Stimulated activated CD4-positive, alpha-beta T cell treated with anti-CD3 and anti-CD28 coated beads, TNF-alpha, amount 100 ng/mL, for 4 hours (primary cell): ENCODE measurements at places on chromosomes 6 and 20.

GRCh38 chr6:130720076-130720715, 107.0 kb upstream of the SMLR1 start:
- no peak for DNase-seq

- DNase-seq = no peak
These were observed 278.8 kb upstream of the IMPG1 start for GRCh38 chr6:76351275-76351674.

DNA sequence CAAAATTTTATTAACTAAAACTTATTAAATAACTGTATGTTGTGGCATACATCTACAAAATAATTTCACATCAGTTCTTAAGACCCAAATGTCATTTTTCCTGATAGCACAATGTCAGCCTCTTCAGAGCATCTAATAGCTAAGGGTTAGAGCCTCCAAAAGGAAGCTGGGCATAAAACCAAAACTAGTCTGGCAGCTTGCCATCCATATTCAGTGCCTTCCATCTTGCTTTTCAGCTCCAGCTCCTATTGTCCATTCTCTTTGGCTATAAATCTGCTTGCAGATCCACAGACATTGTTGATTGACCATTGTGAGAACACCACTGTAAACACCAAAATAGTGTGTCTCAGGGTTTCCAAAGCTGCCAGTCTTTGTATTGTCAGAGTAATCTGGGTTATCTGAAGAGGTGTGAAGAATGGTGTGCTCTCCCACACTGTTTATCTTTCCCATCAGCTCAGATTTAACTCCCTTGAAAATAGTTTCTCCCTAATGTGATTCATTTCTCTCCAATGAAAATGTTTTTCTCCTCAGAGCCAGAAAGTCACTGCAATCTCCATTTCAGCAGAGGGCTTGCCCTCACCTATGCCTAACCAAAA, 154.8 kb upstream of the KCNQ5 start:
- no peak for DNase-seq

- no peak for DNase-seq
These were observed 800.4 kb downstream of the KIF16B start for GRCh38 chr20:15772826-15773225.

GRCh38 chr6:105318660-105319059, 84.2 kb downstream of the PREP start:
- no peak for DNase-seq

GRCh38 chr6:161533266-161533665, 259.4 kb upstream of the AGPAT4 start:
- no peak for DNase-seq

- DNase-seq = no peak
These were observed 131.5 kb downstream of the TAF4 start for GRCh38 chr20:61933951-61934715.

GRCh38 chr20:49965781-49966305, 16.9 kb upstream of the SNAI1 start:
- no peak for DNase-seq

DNA sequence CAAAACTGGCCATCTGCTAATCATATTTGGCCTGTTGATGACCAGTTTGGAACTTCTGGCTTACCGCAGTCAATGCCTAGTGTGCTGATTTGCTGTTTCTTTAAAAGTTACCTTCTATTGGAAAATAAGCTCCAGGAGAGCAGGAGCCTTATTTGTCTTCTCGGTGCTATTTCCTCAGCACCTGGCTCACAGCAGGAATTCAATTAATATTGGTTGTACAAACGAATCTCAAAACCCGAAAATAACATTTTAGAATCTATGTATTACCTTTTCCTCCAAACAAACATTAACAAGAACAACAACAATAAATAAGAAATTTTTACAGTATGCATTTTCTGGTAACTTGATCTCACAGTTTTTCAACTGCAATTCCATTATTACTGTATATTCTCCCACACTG, 1080.7 kb upstream of the MAP3K7 start:
- DNase-seq = no peak

GRCh38 chr6:106511288-106512047, 117.8 kb downstream of the RTN4IP1 start:
- DNase-seq = no peak

- DNase-seq = no peak
These were observed 13.6 kb upstream of the GPRC6A start for GRCh38 chr6:116842459-116842858.

- no peak for DNase-seq
These were observed 160.4 kb downstream of the RALGAPA2 start for GRCh38 chr20:20552076-20552475.

DNA sequence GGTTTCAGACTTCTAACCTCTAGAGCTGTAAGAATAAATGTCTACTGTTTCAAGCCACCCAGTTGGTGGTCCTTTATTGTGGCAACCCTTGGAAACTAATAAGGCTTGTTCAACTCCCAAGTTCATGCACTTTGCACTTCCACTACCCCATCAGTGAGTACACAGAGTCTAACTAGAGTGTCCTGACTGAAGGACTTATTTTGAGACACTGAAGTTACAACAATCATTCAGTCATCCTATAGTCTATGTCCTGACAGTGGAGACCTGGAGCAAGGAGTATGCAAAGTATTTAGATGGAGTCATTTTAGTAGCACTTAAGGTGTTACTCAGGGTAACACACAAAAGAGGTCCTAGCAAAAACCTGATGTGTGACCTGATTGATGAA, 62.6 kb downstream of the VGLL2 start:
- no peak for DNase-seq

GRCh38 chr6:105256619-105257018, 76.8 kb upstream of the POPDC3 start:
- DNase-seq = no peak

DNA sequence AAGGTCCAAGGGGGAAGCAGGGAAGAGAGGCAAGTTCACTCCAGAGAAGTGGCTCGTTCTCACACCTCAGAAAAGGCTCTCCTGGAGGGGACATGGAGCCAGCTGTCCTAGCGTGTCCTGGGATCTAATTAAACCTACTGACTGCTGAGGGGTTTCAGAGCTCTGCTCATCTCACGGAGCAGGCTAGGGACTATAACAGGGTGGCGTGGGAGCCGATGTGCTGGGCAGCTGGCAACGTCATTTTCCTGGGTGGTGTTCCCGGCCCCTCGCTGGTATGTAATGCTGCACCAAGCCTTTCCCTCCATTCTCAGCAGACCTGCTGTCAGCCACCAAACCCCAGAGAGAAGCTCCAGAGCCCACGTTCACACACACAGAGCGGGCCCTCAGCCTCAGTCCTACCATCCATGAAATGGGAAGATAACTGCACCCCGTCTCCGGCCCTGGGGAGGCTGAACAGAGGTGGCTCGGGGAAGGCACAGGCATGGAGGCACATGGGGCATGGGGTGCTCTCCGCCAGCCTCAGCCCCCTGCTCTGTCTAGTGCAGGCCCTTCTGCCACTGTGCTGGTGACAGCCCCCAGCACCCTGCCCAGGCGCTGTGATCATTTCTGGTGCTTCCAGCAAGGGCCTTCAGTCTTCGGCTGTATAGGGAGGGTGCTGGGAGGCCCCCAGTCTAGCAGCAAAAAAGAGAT, 1.9 kb downstream of the CST7 start:
- DNase-seq = no peak

- DNase-seq = no peak
These were observed 526.5 kb downstream of the NKAIN2 start for GRCh38 chr6:124330197-124330596.

- no peak for DNase-seq
These were observed 103.4 kb downstream of the HIVEP1 start for GRCh38 chr6:12115492-12115891.

DNA sequence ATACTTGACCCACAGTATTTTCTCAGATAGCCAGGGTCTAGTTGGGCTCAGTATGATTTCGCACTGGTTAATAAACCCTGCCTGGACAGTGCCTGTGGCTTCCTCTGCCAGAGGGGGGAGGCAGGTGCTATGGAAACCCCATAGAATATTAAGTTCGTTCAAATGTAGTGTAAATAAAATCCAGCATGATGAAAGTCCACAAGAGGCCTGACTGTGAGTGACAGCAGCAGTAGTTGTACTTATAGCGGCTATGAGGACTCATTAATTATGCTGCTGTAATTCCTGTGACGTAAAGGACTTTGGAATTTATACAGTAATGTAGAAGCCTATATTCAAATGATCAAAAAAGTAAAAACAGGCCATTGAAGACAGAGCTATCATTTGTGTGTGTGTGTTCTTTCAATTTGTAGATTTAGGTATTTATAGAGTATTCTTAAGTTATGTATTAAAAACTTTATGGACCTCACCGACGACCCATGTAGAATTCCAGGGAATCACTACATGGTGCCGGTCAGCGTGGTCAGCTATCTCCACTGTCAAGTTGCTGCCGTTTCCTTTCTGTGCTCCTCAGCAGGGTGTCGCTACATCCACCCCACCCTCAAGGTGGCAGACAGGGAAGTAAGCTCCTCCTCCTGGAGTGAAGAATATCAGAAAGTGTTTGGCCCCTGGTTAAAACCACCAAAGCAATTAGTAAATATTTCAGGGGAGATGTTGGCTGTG, 10.0 kb downstream of the PYGB start:
- DNase-seq = no peak

DNA sequence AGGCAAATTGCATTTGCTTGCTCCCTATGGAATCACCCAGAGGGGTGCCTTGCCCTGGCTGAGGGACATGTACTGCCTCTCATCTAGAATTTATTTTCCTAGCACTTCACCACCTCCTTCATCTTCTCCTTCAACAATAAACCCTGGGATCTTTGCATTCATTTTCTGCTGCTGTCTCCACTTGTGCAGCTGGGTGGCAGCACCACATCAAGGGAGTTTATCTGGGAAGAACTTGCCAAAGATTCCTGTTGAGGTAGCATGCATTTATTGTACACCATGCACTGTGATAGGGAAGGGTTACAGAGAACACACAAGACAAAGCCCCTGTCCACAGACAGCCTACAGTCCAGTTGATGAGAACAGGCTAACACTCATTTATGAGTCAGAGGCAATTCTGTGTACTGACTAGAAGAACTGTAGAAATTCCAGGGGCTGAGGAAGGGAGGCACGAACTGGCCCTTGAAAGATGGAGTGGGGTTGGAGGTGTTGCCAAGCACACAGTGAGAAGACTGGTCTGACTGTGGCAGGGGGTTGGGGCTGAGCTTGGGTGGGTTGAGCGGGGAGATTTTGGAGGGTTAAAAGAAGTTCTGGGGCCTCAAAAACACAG, 17.5 kb downstream of the C20orf173 start:
- DNase-seq = no peak

- no peak for DNase-seq
These were observed 220.8 kb upstream of the HEY2 start for GRCh38 chr6:125528621-125529041.
